ENCODE measurements at places on chromosomes 7 and 10.

DNA sequence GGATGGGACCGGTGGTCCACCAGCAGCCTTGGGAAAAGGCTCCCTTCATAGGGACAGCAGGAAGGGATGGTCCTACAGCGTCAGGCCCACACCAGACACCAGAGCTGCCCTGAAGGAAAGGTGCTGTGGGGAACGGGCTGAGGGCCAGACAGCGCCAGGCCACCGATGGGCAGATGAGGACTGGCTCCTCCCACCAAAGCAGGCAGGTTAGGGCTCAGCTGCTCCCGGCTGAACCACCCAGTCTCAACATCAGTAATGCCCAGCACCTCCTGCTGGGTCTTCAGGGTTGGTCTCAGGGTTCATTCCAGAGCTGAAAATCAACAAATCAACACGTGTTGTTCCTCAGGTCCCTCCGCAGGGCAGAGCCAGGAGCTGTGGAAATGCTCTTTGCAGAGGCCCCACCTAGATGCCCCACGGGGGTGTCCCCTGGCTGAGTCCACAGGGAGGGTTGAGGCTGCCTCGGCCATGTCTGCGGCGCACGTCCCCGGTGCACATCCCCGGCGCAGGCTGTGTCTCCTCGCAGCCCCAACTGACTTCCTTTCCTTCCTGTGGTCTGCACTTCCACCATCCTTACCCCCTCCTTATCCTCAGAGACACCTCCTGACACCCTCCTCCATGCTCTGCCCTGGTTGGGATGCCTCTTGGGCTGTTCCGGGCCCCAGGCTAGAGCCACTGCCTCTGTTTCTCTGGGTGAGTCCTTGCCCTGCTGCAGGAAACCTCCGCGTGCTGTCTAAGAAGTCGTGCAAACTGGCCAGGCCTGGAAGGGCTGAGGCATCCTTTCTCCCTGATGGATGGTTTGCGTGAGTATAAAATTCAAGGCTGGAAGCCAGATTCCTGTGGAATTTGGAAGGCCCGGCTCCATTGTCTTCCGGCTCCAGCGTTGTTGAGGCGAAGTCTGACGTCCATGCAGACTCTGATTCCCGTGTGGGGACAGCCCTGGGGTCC is 32.8 kb upstream of the CFAP46 start:
- no peak for DNase-seq

- DNase-seq = no peak
Observed at GRCh38 chr10:63213489-63213888, 80.4 kb downstream of the NRBF2 start.

GRCh38 chr7:18177815-18178660 is 150.4 kb upstream of the PRPS1L1 start:
- peak; percentile 44 for DNase-seq

GRCh38 chr7:89073776-89074175 is 278.2 kb upstream of the TEX47 start:
- DNase-seq = no peak

DNA sequence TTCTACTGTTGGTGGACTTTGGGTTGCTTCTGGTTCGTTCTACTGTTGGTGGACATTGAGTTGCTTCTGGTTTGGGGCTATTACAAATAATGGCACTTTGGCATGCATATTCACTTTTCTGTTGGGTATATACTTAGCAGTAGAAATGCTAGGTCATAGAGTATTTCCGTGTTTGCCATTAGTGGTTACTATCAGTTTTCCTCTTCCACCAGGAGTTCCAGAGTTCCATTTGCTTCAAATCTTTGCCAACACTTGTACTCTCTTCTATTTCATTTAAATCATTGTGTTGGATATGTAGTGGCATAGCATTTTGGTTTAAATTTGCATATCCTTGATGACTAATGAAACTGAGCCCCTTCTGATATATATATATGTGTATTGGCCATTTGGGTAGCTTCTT is 15.2 kb downstream of the UBE2D1 start:
- DNase-seq = no peak

DNA sequence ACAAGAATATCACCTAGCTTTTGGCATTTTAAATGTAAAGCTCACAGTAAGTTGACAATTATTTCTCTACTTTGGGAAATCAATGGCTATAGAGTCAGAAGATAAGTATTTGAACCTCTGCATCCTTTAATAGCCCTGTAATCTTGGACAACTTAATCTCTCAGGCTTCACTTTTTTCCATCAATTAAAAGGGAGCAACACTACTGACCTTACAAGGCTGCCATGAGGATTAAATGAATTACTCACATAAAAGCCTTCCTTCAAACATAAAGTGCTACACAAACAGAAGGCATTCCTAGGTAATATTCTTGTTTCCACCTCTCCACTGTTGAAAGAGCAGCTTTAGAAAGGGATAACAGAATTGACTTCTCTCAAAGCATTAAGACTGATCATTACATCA is 266.0 kb downstream of the RNLS start:
- no peak for DNase-seq

DNA sequence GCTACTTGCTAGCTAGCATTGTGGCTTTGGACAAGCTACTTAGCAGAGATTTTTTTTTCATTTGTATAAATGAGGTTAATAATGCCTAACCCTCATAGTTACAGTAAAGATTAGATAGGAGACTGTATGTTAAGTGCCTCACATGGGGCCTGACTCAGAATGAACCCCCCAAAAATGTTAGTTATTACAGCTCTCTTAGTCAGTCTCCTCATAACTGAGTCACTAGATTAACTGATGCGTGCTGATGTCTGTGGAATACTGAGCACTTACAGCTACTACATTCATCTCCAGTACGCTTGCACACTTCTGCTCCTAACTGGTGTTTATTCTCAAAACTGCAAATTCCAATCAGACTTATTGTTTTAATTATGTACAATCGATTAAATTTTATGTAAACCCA is 315.3 kb downstream of the SNX13 start:
- DNase-seq = no peak

DNA sequence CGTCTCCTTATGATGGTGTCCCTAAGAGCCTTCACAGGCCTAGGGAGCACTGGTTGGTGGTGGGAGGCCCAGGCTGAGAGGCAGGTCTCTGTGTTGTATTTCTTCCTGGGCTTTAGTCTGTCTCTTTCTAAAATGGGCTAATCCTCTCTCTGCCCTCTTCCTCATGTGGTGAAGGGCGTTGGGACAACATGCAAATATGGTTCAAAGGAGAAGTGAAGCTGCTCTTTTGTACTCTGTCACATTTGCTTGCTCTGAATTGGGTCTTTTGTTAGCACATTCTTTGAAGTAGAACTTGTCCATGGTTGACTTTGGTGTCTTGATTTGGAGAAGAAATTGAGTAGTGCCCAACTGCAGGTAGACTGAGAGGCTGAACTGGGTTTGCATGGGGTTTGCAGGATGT is 814 bp downstream of the HK1 start:
- no peak for DNase-seq

- DNase-seq = no peak
Observed at GRCh38 chr10:9219860-9220259, 1165.4 kb downstream of the GATA3 start.
